ENCODE measurements at places on chromosomes 7 and 10.

- no peak for DNase-seq
Measured at GRCh38 chr10:102534333-102534732, 30.6 kb downstream of the SUFU start.

GRCh38 chr10:68871105-68871711 lies 29.9 kb upstream of the DDX50 start:
- DNase-seq = peak; percentile 11

DNA sequence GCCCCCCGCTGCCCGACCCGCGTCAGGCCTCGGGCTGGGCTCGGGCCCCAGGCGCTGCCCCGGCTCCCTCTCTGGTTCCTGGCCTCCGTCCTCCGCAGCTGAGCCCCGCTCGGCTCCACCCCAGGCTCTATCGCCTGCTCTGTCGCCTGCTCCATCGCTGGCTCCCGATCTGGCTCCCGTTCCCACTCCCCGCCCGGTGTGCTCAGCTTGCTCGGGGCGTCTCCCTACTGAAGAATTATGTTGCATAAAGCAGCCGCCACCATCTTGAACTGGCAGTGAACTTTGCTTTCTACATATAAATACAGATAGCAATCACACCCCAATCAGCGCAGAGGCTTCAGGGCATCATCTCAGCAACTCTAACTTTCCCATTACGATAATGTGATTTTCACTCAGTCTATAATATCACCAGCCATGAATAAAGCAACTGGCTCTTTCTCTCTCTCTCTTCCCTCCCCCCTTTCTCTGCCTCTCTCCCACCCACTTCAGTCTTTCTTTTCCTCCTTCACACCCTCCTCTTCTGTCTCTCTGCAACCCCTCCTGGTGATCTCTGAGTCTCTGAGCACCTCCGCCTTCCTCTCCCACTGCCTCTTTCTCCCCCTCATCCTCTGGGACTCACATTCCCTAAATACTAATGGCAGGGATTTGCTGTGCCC lies 43.3 kb upstream of the BTRC start:
- no peak for DNase-seq

- no peak for DNase-seq
Measured at GRCh38 chr10:110710621-110711020, 66.5 kb downstream of the RBM20 start.

DNA sequence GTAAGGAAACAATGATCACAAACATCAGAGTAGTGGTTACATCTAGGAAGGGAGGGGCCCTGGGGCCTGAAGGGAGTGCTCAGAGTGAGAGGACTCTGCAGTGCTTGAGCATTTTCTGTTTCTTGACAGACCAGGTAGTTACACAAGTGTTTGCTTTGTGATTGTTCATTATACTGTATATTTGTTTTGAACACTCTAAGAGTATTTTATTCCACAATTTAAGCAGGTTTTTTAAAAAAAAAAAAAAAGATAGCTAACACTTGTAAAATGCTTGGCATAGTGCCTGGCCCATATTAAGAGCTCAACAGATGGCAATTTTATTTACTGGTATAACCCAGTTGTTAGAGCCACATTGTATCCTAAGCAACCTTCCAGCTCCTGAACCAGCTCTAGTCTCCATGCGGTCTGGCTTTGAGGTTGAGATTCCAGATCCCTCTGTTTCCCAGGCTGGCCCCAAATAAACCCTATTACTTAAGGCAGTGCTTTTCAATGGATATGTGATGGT lies 20.1 kb upstream of the ATXN7L1 start:
- no peak for DNase-seq

GRCh38 chr7:152522571-152523067 lies 86.8 kb upstream of the KMT2C start:
- DNase-seq = no peak

DNA sequence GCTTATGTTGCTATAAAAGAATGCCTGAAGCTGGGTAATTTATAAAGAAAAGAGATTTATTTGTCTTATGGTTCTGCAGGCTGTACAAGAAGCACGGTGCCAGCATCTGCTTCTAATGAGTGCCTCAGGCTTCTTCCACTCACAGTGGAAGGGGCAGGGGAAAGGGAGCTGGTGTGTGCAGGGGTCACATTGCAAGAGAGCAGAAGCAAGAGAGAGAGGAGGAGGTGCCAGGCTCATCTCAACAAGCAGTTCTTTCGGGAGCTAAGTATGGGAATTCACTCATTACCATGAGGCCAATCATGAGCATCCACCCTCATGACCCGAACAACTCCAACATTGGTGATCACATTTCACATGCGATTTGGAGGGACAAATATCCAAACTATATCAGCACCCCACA lies 17.2 kb upstream of the SLK start:
- no peak for DNase-seq

- peak; percentile 51 for DNase-seq
Measured at GRCh38 chr10:70477661-70478162, 855 bp upstream of the PALD1 start.

DNA sequence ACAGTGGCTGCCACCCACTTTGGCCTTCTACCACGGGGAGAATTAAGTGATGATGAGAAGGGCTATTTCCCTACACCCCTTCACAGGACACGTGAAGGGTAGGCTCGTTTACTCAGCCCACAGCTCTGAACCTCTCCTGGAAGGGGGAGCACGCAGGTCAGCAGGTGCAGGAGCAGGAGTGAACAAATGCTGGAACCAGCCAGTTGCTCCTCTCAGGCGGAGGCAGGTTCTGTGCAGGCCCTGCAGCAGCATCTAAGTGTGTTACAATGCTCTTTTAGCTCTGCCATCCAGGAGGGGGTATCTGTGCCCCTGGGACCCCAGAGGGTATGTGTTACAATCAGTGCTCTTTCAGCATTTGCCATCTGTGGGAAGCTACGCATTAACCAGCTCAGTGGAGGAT lies 61.2 kb downstream of the AHR start:
- no peak for DNase-seq

Data from ELR (cell line).